ENCODE measurements at places on chromosomes 12 and 14. TPM values are rescaled to one million over a fixed set of nuclear protein-coding genes. Genes with fewer than 3 reads are reported as not detected.
A peak's percentile ranks its signal among the peaks of the same experiment; 100 is the strongest.

- no peak for DNase-seq
These were observed 3.8 kb upstream of the ARHGDIB start for GRCh38 chr12:14965221-14965620.

- no peak for DNase-seq
These were observed 128.0 kb downstream of the KCNA5 start for GRCh38 chr12:5171701-5172100.

GRCh38 chr12:131617596-131618302 lies 93.1 kb upstream of the SFSWAP start:
- no peak for DNase-seq

DNA sequence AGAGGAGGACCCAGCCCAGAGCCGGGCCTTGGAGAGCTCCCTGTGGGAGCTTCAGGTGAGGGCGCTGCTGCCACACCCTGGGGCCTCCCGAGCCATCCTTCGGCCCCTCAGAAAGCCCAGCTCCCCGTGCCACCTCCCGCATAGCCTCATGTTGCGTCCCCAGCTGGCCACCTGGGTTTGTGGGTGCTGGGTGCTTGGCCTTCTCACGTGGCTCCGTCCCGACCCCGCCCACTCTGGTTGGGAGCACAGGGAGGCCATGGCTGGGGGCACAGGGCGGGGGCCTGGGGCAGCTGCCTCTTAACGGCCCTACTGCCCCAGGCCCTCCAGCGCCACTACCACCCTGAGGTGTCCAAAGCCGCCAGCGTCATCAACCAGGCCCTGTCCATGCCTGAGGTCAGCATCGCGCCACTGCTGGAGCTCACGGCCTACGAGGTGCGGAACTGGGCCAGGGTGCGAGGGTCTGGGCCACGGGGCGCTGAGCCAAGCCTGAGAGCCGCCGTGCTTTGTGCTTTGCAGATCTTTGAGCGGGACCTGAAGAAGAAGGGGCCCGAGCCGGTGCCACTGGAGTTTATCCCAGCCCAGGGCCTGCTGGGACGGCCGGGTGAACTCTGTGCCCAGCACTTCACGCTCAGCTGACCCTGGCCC lies 7.6 kb downstream of the NOC4L start:
- DNase-seq = no peak

GRCh38 chr14:38578278-38578681 lies 322.4 kb upstream of the CLEC14A start:
- DNase-seq = no peak

DNA sequence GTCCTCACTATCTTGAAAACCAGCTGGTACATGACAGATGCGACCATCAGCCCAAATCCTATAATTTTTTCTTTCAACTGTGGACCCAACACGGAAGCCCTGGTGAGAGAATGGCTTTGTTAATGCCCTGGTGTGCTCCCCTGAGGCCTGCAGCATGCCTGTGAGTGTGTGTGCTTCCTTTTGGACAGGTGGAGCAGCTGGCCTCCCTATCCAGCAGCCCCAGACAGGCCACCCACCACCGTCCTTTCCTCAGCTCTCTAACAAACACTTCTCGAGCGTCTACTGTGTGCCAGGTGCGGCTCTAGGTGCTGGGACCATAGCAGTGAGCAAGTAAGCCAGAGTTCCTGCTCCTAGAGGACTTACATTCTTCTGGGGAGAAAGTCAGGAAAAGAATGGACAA lies 78.9 kb upstream of the GZMB start:
- DNase-seq = no peak

- DNase-seq = peak; percentile 78
These were observed at the start of gene ANAPC7 for GRCh38 chr12:110403146-110403975. Gene ANAPC7, minus strand, starts transcription at chr12:110403708. Its CDS starts 81 bp downstream, at chr12:110403627.

The ASIC1 gene
- 12.2 TPM for total RNA-seq

The MGP gene
- total RNA-seq = 3.7 TPM
